ENCODE measurements at places on chromosomes 4 and X.

GRCh38 chr4:187232196-187232595 is 508.5 kb upstream of the FAT1 start:
- no peak for DNase-seq

DNA sequence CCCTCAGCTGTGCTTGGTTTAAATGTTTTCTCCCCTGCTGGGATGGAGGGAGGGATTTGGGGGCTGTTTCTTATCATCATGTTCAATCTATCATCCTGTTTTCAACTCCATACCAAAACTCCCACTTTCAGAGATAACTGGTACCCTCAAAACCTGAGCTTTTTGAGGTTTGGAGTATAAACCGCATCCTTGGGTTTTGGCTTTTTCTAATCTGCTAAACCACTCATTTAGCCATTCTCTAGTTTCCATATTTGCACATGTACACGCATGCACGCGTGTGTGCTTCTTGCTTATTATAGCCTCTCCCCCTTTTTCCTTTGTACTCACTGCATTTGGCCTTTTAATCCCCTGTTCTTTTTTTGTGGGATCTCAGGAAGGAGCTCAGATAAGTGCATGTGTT is 116.7 kb upstream of the TEX13D start:
- DNase-seq, result no peak

- DNase-seq, result no peak
Measured at GRCh38 chr4:120843849-120844527, 78.5 kb downstream of the PRDM5 start.

GRCh38 chr4:171676555-171677215 is 136.5 kb upstream of the GALNTL6 start:
- DNase-seq, result no peak

GRCh38 chrX:111268506-111268905 is 1.8 kb downstream of the CAPN6 start:
- no peak for DNase-seq

DNA sequence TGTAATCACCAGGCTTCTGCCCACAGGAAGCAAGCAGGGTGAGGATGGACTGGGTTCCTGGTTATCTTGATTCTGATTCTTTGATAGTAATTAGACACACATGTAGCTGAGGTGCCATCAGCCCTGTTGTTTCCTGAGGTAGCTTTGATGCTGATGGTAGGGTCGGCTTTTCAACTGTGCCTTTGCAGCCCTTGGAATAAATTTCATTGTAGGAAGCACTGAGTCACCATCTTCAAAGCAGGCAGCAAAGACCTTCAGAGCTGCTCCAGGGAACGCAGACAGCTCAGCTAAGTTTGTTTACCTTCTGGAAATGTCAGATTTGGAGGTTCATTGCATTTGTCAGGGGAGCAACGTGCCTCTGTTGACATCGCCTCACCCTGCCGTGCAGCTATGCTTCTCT is 135.4 kb downstream of the ASMT start:
- no peak for DNase-seq

DNA sequence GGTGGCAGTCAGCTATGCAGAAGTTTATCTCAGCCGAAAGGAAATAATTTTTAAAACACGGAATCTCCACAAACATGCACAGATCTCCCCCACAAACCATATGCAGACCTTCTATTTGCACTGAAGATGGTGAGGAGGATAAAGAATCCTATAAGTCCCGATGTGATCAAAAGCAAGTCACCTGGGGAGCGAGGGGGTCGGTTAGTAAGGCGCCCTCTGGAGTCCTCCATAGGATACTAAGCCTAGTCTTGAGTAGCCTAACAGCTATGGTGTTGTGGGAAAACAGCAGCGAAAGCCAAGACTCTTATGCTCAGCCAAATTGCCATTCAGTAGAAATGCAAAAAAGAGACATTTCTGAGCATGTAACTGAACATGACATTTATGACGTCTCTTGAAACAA is 210.9 kb downstream of the FRMPD4 start:
- DNase-seq, result no peak

DNA sequence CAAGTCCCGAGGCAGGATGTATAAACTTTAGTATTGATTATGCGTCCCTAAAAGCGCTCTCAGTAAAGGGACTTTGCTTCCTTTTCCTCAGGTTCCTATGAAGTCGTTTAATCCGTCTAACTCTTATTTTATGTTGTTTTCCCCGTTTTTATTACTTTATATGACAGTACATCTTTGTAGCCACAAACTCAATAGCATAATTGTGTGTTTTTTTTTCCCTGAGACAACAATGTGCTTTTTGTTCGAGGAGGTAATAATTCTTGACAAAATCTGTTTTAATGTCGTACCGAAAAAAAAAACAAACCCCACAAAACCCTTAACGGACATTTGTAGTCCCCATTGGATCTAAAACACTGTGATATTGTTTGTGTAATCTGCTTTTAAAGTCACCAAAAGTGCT is 17.9 kb upstream of the PPP2R3B start:
- no peak for DNase-seq

GRCh38 chr4:19698961-19699360 is 552.7 kb upstream of the SLIT2 start:
- no peak for DNase-seq

DNA sequence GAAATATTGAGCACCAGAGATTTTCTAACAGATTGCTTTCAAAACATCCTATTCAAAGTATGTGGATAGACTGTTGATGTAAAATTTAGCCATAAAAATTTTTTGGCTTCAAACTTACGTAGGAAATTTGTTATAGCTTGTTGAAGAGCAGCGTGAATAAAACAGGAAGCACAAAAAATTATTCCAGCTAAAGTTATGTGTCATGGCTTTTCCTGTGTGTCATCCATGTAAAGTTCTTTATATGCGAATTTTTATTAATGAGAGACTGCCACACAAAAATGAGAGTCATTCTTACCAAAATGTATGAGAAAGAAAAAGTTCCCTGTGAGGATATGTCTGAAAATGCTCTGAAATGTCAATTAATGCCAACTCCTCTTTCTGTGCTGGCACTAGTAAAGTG is 19.5 kb downstream of the EPGN start:
- DNase-seq, result no peak

All from stimulated activated CD4-positive, alpha-beta T cell treated with anti-CD3 and anti-CD28 coated beads, Interleukin-15, amount 100 ng/mL, for 1 hour (primary cell).